Activated naive CD4-positive, alpha-beta T cell treated with anti-CD3 and anti-CD28 coated beads, Interleukin-2, amount 50 U/mL, for 16 hours (primary cell): ENCODE measurements at places on chromosomes 4 and X.

DNA sequence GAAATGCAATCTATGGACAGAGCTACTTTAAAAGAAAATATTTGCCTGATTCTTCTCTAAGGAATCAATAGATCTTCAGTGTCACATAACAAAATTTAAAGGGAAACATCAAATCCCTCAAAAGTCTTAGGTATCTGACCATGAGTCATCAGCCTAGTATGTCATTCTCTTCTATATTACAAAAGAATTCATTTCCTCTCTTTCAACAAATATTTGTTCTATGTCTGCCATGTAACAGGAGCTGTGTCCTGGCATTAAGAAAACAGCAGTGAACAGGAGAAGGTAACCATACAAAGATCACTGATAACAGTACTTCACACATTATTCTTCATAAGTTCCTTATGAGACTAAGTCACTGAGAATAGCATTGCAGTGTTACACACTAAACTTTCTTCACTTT lies 243.6 kb upstream of the DKK2 start:
- DNase-seq = no peak

DNA sequence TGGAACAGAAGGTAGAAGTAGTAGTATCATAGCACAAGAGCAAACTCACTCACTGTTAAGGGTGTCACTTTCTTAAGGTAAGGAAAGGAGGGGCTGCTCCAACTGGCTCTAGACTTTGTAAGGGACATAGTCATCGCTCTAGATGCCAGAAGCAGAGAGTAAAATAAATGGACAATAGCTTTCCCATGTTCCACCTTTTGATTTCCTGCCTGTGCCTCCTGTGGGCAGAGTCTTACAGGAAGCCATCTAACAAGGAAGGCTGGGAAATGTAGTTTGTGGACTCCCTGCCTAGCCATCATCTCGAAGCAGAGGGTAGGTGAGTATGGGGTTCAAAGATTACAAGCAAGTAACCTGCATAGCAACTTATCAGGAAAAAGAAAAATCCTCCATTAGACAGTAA lies 1.7 kb upstream of the METTL14 start:
- no peak for DNase-seq

DNA sequence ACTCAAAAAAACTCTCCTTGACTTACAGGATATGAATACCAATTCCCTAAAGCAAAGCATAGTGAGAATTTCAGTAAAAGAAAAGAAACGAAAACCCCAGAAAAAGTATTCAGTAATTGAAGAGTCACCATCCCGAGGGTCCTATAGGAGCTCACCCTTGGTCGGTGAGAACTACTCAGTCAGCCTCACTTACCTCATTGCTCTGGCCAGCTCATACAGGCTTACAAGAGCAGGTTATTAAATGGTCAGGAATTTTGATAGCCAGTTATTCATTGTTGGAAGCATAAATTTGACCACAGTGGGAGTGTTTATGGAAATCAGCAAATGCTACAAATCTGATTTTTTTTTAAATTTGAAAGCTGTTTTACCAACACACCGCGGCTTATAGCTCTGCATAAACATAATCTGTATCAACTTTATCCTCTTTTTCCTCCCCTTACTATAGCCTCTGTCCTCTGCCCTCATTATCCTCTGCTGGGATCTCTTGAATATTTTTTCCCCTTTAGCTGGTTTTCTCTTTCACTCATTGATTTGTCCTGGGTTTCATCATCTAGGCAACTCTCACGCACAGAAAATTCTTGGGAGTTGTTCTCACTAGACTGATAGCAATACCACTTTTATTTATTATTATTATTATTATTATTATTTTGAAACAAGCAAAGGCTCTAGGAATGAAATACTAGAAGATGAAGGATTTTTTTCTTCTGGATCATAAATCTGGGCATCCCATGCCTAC lies 11.0 kb upstream of the CXCL2 start:
- no peak for DNase-seq

GRCh38 chrX:119871599-119872395 lies at the start of the genes NDUFA1 and RNF113A:
Gene NDUFA1, plus strand, starts transcription at chrX:119871832. Its CDS starts 80 bp downstream, at chrX:119871912.
Gene RNF113A, minus strand, starts transcription at chrX:119871733. Its CDS starts 120 bp downstream, at chrX:119871613.
- DNase-seq = peak; percentile 84

DNA sequence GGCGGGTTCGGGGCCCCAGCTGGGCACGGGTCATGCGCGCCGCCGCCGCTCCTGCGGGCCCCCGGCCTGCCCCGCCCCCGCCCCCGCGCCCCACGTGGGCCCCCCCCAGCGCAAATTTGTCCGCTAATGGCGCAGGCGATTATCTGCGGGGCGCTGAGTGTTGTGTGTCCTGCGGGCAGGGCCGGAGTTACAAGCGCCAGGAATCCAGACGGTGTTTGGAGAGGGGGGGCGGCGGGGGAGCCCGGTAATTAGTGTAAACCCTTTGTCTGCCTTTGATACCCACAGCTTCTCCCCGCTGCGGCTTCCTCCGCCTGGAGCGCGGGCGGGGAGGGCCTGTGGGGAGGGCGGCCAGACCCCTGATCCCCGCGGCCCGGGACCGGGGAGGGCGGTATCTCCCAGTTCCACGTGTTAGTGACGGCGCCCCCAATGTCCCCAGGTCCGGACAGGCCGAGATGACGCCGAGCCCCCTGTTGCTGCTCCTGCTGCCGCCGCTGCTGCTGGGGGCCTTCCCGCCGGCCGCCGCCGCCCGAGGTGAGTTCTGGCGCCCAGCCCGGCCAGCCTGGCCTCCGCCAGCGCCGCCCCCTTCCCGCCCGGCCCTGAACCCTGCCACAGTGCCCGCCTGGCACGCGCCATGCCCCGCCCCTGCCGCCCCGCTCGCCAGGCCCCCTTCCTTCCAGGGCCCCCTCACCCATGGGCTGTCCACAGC lies 761 bp downstream of the FGFRL1 start:
- DNase-seq = peak; percentile 35

- DNase-seq = no peak
Observed at GRCh38 chrX:11632732-11633131, 33.0 kb downstream of the ARHGAP6 start.

GRCh38 chrX:20989361-20989760 lies 384.9 kb upstream of the CNKSR2 start:
- no peak for DNase-seq

DNA sequence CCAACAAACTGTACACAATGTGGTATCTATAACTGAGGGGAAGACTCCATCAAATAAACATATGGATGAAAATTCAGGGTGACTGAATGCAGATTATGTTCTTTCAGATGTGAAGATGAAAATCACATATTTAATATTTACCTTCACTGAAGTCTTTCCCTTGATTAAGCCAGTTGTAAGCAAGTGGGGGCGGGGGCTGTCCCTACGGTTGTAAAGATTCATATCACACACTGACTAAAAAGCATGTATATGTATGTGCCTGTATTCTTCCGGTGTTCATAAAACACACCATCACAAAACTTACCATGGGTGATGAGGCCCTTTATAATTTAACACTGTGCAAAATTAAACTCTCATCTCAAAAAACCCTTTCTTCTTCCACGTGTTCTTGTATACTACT lies 1.3 kb downstream of the TAB3 start:
- peak; percentile 72 for DNase-seq

- no peak for DNase-seq
Observed at GRCh38 chr4:41647383-41647782, 101.1 kb downstream of the PHOX2B start.

- DNase-seq = no peak
Observed at GRCh38 chrX:3256868-3257267, 89.6 kb downstream of the MXRA5 start.

DNA sequence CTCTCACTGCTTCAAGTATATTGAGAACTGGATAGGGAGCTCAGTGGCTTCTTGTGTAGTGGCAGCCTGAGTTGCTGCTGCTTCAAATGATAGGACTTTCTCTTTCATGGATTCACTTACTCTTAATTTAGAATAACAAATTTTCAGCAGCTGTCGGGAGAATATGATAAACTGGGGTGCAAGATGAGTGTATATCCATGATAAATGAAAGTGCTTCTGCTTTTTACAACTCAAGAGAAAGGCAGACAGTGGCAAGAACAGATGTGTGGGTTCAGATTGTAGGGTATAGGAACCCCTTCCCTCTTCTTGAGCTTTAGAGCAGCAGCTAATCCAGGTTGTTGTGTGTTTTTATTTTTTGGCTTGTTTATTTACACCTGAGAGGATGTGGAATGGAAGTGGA lies 1.0 kb downstream of the SH3BGRL start:
- DNase-seq = no peak

DNA sequence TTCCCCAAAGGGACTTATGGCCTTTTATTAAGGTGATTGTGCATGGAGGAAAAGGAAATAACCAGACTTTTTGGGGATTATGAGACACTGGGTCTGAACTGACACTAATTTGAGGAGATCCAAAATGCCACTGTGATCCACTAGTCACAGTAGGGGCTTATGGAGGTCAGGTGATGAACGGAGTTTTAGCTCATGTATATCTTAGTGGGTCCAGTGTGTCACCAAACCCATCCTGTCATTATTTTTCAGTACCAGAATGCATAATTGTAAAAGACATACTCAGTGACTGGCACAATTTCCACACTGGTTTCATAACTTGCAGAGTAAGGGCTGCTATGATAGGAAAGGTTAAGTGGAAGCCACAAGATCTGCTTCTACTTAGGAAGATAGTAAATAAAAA lies 131.3 kb downstream of the RTL3 start:
- no peak for DNase-seq

GRCh38 chrX:124860736-124861135 lies 458.9 kb upstream of the TEX13C start:
- no peak for DNase-seq

DNA sequence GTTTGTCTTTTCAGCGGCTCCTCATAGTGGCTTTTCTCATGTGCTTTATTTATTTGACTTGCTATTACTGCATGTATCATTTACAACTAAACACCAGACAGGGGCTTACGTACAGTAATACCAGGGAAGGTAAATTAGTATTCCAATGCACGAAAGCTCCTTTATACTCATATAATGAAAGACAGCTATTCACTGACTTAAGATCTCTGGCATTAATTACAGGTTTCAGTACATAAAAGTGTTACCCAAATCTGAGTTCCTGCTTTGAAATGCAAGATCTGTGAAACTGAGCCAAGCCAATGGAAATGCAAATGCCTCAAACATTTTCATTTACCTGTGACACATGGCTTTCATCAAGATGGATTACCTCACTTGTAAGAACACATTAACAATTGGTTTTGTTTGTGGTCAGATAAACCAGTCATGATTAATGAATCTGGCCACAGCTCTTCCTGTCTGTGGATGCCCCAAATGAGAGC lies 107.2 kb downstream of the ANAPC4 start:
- DNase-seq = no peak

- no peak for DNase-seq
Observed at GRCh38 chr4:152328582-152328981, 207.3 kb downstream of the FBXW7 start.

DNA sequence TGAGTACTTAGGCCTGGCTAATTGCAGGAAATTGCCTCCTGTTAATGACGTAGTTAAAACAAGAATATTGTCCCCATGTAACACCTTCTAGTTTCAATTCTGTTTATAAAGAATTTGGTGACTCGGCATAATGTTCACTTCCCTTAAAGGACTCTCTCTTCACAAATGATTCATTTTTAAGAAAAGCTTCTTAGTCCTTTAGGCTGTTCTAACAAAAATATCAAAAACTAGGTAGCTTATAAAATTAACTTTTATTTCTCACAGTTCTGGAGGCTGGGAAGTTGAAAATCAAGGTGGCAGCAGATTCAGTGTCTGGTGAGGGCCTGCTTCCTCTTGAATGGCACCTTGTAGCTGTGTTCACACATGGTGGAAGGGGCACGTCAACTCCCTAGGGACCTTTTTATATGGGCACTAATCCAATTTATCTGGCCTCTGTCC lies 23.8 kb downstream of the COL25A1 start:
- DNase-seq = no peak

DNA sequence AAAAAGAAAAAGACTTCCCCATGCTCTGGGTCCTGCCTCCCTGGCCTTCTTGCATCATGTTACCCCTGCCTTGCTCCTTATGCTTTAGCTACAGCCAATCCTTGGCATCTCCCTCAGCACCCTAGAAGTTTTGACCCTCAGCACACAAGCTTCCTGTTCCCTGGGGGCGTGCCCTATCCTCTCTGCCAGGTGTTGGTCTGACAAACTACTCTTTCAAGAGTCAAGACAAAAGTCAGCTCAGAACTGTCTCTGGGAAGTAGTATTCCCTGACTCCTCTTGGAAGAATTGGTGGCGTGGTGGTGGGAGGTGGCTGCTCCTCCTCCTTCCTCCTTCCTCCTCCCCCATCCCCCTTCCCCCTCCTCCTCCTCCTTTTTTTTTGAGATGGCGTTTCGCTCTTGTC lies 41.0 kb downstream of the PRPS1 start:
- no peak for DNase-seq

DNA sequence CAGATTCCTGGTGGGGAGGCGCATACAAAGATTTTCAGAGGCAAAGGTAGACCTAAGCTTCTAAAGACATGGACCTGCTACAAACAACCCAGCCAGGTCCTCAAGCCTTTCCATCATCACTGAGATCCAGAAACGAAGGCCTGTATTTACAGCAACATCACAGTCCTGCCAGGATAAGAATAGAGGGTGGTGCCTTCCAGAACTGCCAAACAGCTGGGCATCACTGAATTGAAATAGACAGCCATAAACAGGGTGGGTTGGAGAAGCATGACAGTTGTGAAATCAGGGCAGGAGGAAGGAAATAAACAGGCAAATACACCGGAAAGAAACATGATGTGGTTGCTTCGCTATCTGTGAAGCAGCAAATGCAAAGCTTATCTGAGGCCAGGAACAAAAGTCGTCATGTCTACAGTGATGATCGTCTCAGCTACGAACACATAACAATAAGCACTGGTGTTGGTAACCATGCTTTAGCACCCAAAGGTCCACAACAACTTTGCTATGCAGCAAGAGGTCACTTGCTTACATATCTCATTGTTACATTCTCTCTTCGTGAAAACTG lies 6.7 kb upstream of the TMEM154 start:
- no peak for DNase-seq

DNA sequence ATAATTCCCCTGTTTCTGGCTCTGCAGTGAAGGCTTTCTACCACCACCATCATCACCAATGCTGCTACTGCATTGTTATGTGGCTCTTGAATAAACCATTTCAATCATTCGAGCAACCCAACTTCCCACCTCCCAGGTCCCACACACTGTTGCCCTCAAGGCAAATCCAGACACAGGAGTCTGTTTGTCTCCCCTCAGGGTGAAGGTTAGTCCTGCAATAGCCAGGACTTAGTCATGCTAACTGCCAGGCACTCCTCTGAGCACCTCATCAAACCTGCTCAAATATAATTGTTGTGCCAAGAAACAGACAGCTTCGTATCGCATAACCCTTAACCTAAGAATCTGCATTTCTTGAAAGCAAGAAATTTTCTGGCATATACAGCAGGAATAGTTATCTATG lies 213.2 kb downstream of the KDR start:
- no peak for DNase-seq

GRCh38 chrX:154040307-154040756 lies 20.6 kb upstream of the IRAK1 start:
- DNase-seq = no peak

DNA sequence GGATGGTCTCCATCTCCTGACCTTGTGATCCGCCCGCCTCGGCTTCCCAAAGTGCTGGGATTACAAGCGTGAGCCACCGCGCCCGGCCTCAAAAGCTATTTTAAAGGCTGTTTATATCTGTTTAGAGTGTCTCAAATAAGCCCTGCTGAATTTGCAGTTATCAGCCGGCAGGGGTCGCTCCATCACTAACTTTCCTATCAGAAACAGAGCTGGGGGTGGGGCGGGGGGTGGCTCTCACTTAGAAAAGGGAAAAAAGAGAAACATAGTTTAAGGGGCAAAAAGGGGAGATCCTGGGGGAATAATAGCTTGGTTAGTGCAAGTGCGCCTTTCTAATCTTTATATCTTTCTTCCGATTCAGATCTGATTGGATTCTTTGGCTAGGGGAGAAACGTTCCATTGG lies 450.7 kb downstream of the UBE2NL start:
- no peak for DNase-seq

- no peak for DNase-seq
Observed at GRCh38 chr4:39706741-39707511, 9.0 kb downstream of the UBE2K start.

- DNase-seq = no peak
Observed at GRCh38 chr4:99529956-99530355, 19.1 kb downstream of the C4orf17 start.
